ENCODE measurements at places on chromosomes 16 and 17.

- DNase-seq, result no peak
These were observed 404.0 kb upstream of the HSBP1 start for GRCh38 chr16:83403761-83404160.

DNA sequence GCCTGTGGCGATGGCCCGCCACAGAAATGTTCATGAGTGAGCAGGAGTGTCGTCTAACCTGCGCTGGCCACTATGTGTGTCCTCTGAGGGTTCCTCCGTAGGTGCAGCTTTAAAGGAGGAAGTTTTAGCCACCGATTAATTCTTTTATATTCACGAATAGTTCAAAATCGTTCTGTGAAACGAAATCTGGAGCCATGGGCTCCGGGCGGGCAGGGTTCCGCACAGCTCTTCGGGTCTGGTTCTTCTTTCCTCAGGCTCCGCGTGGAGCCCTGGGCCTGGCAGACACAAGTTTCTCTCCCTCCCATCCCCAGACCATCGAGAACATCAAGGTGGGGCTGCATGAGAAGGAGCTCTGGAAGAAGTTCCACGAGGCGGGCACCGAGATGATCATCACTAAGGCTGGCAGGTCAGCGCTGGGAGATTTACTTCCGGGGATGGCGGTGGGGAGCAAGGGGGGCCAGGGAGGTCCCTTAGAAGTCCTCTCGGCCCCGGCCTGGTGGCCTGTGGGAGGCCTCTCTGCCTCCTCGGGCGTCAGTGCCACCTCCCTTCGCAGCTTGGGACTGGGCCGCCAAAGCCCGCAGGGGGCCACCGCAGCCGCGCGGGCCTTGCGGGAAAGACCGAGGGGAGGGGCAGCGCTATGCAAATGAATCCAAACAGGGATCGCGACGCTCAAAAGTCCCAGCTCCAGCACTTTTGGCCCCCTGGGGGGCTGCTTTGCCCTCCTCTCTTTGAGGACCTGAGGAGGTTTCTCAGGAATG, 5.2 kb downstream of the TBX4 start:
- no peak for DNase-seq

DNA sequence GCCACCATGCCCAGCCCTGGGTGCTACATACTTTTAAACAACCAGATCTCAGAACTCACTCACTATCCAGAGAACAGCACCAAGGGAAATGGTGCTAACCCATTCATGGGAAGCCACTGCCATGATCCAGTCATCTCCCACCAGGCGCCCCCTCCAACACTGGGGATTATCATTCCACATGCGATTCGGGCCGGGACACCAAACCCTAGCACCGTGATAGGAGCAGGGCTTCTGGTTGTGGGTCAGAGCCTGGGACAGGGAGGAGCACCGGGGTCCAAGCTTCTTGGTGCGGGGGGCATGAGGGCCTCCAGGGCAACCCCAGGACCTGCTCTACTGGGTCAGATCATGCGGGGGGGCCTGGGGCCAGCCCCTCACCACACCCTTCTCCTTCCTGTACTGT, 4.5 kb downstream of the TMEM235 start:
- DNase-seq, result no peak

GRCh38 chr17:73271072-73271471, 9.4 kb upstream of the CPSF4L start:
- DNase-seq, result no peak

- no peak for DNase-seq
These were observed 59.6 kb upstream of the CIBAR2 start for GRCh38 chr16:85171759-85172454.

GRCh38 chr17:14092808-14093207, 23.5 kb downstream of the COX10 start:
- DNase-seq, result no peak

GRCh38 chr17:29610395-29610794, 12.3 kb downstream of the CORO6 start:
- DNase-seq, result no peak

DNA sequence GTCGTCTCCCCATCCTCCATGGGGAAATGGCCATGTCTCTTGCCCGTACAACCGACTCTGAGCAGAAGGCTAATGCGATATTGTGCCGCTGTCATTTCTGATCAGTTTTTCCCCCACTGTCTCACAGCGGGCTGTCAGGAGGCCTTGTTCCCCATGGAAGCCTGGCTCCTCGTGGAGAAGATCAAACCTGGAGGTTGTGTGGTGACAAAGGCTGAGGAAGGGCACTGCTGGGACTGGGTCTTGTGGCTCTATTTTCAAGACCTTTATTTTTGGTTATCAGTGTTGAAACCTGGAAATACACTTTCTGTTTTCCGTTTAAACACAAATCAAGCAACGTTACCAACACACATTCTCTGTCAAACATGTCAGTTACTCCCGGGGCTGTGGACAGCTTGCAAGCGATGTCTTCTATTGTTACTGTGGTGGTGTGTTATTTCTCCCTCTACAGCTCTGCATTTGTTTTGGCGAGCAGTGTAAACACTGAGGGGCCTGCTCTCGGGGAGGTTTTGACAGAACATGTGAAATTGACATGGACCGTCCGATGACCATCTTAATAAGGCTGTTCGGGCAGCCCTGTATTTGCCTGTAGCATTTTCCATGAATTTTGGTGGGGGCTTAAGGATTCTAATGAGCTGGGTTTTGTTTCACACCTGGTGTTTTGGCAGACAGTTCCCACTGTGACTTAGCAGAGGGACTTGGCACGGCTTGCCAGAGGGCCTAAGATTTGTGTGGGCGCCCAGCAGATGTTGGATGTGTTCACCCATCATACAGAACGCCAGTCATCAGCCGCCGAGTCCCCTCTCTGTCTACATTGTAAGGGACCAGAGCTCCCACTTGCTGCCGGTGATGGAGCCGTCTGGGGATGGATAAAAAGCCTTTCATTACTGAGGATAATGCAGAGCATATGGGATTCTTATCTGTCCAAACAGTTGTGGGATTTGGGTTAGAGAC, 12.5 kb downstream of the RBFOX1 start:
- DNase-seq, result no peak

DNA sequence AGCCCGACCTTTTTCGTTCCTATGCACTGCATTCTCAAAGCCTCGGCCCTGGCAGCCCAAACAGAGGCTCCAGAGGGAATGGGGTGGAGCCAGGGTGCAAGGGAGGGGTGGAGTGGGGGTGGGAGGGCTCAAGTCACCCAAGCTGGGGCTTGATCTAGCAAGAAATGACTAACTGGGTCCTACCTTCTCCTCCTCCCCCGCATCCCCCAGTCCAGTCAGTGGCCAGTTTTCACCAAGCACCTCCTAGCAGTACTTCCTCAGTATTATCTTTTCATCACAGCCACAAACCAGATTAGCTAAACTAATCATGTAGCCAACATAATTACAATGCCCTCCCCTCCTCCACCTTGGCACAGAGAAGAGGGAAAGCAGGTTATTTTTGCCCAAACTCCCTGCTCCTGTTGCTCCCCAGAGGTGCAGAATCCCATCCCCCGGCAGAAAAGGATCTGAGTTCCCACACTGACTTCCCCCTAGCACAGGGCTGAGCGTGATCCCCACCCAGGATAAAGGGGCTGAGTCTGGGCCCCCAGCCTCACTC, 2.2 kb downstream of the JUP start:
- DNase-seq, result no peak

- peak; percentile 33 for DNase-seq
These were observed 126.6 kb downstream of the TMEM132E start for GRCh38 chr17:34706029-34706428.

DNA sequence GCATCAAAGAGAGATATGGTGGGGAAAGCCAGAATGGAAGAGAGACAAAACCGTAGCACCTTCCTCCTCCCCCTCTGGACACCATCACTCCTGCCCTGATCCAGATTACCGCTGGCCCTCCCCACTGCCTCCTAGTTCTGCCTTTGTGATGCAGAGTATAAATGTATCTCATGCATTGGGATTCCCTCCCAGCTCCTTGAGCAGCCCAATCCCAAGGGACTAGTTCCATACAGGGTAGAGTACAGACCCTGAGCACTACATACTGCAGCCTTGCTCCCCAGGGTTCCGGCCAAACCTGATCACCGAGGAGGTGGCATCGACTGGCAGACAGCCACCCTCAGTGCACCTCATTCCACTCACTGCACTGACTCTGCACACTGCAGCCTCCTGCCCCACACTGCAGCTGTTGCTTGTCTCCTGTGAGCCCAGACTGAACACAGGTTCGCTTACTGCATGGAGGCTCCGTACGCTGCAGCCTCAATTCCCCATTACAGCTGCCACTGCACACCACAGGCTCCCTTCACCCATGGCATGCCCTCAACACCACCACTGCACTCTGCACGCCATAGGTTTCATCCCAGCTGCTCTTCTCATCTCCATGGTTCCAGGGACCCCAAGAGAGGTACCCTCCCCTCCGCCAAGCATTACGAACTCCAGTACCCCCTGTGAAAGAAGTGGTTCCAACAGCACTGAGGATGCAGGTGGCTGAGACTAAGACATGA, 1.7 kb upstream of the THRA start:
- DNase-seq, result no peak

- DNase-seq, result no peak
These were observed 729.7 kb upstream of the GOT2 start for GRCh38 chr16:59463776-59464175.

- DNase-seq, result no peak
These were observed 36.1 kb downstream of the SNX11 start for GRCh38 chr17:48143629-48144028.

- DNase-seq, result no peak
These were observed 5.2 kb upstream of the CDC42EP4 start for GRCh38 chr17:73316919-73317505.

- DNase-seq, result no peak
These were observed 222.7 kb downstream of the LGALS9B start for GRCh38 chr17:20244671-20245070.

- DNase-seq, result no peak
These were observed 5.7 kb upstream of the ACTG1 start for GRCh38 chr17:81518113-81518784.

GRCh38 chr17:73625006-73625405, 19.2 kb downstream of the SDK2 start:
- DNase-seq, result no peak

DNA sequence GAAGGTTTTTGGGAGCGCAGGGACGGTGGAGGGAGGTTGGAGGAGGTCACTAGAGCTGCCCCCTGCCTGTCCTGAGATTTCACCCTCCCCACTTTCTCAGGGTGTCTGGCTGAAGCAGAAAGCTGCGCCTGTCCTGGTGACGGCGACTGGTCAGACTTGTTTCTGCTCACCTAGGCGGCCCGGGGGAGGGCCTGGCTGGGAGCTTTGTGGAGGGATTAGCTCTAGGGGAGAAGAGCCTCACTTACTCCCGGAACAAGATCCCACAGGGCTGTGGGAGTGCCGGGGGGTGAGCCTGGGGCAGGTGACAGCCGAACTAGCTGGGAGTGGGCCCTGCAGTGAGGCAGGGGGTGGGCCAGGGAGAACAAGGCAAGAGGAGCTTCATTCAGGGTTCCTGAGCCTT, 11.5 kb downstream of the NHERF1 start:
- no peak for DNase-seq

DNA sequence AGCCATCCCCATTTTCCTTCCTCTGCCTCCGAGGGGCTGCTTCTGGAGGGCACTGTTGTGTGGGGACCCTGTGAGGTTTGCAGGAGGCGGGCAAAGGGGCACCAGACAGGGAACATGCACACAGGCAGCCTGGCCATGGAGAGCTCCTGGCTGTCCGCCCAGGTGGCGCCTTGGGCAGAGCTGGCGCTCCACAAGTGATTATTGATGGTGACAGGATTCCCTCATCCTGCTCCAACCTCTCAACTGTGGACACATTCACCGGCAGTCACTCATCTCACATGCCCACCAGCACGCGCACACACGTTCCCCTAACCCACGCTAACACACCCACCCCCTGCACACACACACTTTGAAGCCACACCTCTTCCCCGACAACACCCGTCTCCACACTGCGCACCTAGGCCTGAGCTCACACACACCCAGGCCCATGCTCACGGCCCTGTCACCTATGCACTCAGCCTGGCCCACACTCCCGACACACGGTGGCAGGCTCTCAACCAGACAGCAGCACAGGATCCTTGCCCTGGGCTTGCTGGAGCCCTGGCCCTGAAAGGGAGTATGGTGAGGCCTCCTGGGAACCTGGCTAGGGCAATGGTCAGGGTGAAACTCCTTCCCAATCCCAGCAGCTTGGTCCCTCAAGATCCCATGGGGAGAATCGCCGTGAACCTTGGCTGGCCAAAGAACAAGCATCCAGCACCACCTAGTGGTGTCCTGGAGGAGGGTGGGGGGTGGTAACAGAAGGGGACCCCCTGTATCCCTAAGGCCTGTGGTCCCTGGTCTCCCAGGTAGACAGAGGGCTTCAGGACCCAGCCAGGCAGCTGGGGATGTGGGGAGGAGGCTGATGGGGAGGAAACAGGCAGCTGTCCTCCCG, 3.6 kb downstream of the PNMT start:
- DNase-seq, result peak; percentile 24

- no peak for DNase-seq
These were observed 2.1 kb downstream of the ZNF750 start for GRCh38 chr17:82837586-82838320.

DNA sequence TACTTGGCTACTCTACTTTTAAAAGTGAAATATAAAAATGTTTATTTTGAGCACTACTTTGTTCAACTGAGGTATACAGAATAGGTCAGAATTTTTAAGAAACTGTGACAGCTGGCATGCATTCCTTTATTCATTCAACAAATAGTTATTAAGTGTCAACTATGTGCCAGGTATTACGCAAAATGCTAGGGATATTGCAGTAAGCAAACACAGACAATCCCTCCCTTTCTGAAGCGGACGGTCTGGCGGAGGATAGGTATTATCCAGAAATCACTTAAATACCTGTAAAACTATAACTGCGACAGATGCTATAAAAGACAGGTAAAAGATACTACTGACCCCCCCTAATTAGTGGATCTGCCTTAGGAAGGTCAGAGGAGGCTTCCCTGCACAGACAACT, 26.1 kb downstream of the METTL16 start:
- no peak for DNase-seq

DNA sequence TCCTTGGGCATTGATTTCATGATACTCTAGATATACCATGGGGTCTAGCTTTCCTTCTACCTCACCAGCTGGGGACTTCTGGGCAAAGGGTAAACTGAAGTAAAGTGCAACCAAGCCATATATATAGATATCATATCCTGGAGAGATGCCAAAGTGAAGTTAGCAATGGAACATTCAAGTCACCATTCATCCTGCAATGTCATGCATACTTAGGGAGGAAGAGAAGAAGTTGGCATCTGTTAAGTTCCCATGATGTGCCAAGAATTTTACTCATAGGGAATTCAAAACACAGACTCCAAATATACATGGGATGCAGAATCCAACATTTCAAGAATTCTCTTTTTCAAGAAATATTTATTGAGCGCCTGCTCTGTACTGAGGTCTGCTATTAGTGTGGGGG, 399.8 kb downstream of the HS3ST4 start:
- DNase-seq, result no peak

- DNase-seq, result peak; percentile 46
These were observed 1.3 kb downstream of the FUS start for GRCh38 chr16:31181102-31181830.

GRCh38 chr17:80796430-80796861, 195.2 kb upstream of the CHMP6 start:
- DNase-seq, result no peak

GRCh38 chr16:52470585-52470984, 76.4 kb downstream of the TOX3 start:
- DNase-seq, result no peak

Measured in stimulated activated naive CD8-positive, alpha-beta T cell treated with anti-CD3 and anti-CD28 coated beads, Interleukin-15, Interleukin-2, amounts not matched to agents 100 U/mL and 50 U/mL, for 24 hours (primary cell).